ENCODE measurements at places on chromosomes 12 and 14.

GRCh38 chr12:132154941-132155770 is 10.9 kb downstream of the NOC4L start:
- no peak for DNase-seq

GRCh38 chr14:100190126-100190525 is 30.7 kb upstream of the DEGS2 start:
- DNase-seq, result no peak

DNA sequence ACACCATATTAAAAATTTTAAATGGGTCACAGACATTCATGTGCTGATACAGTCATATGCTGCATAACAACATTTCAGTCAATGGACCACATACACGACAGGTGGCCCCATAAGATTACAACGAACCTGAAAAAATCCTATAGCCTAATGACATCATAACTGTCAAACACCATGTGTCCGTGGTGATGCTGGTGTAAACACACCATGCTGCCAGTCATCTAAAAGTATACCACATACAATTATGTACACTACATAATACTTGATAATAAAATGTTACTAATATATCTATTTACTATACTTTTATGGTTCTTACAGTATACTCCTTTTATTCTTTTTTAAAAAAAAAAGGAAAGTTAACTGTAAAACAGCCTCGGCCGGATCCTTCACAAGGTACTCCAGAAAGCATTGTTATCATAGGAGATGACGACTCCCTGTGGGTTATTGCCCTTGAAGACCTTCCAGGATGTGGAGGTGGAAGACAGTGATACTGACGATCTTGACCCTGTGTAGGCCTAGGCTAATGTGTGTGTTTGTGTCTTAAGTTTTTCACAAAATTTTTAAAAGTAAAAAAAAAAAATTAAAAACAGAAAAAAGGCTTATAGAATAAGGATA is 5.0 kb upstream of the TDG start:
- DNase-seq, result no peak

DNA sequence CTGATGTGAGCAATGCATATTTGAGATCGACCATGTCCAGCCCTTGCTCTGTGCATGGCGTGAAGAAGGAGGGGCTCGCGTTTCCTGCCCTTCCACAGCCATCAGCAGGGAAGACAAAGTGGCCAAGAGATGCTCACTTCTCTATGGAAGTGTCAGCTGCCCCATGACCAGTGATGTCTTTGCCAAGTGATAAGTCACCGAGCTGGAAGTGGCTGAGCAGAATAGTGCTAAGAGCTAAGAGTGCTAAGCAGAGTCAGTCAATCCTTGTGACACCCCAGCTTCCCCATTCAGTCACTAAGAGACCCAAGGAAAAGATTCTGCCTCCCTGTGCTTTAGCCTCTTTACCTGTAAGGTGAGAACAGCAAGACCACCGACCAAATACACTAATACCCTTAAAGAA is 50.5 kb upstream of the CEP83 start:
- DNase-seq, result no peak

- no peak for DNase-seq
These were observed 1.6 kb downstream of the FRS2 start for GRCh38 chr12:69471667-69472385.

GRCh38 chr14:104135121-104135903 is 3.1 kb upstream of the KIF26A start:
- no peak for DNase-seq

GRCh38 chr14:59161561-59162175 is 26.8 kb upstream of the DAAM1 start:
- DNase-seq, result no peak

- no peak for DNase-seq
These were observed 9.3 kb downstream of the KRAS start for GRCh38 chr12:25241167-25242020.

GRCh38 chr12:120646044-120646443 is 5.6 kb downstream of the CABP1 start:
- no peak for DNase-seq

GRCh38 chr14:104280902-104281767 is 142.7 kb downstream of the KIF26A start:
- DNase-seq, result peak; percentile 70
